ENCODE measurements at places on chromosomes 6 and 20.

DNA sequence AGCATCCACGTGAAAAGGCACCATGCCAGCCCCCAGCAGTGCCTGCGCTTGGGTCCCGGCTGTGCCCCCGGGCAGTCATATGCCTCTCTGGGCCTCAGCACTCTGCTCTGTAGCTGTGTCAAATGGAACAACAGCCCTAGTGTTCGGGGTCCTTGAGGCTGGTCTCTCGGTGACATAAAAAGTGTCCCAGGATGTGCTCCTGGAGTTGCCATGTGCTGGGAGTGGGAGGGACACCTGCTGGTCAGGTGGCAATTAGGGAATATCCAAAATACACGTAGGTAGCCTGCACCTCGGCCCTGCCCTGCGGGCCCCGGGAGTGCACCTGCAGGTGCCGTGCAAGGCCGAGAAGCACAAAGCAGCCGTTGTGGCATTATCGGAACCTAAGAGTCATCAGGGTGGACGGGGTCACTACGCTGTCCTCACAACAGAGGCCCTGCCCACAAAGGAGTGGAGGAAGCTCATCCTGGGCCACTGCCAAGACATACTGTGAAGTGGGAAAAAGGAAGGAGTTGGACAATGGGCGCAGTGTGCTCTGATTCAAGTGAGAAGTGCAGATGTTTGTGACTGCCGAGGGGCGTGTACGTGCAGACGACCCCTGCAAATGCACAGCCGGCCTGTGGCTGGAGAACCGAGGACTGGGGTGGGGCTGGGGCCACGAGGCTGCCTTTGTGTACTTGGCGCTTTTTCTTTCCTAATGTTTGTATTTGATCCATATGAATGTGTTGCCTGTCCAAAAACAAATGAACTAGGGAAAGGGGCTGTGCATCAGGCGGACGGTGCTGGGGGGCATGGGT lies 24.6 kb downstream of the SLCO4A1 start:
- no peak for DNase-seq

- no peak for DNase-seq
Measured at GRCh38 chr20:1204576-1204975, 1.3 kb downstream of the C20orf202 start.

DNA sequence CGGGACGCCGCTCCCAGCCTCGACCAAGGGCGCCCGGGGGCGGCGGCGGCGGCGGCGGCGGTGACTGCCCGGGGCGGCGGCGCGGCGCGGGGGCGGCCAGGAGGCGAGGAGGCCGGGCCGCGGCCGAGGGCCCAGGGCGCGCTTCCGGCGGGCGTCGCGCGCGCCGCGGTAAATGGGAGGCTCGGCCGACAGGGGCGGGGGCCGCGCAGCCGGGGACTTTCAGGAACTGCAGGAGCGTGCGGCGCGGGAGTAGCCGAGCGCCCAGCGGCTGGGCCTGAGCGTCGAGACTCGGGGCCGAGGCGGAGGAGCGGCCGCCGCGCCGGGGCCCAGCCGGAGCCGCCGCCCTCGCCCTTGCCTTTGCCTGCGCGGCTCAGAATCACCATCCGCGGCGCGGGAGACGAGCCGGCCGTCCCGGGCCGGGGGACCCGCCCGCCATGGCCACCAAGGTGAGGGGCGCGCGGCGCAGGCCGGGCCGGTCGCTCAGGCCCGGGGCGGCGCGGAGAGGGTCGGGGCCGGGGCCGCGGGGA lies at the start of gene SNX9:
Gene SNX9 (plus strand): TSS at position 246 of the 527 bp plus-strand sequence. CDS start 189 bp downstream, at position 435.
- no peak for DNase-seq

DNA sequence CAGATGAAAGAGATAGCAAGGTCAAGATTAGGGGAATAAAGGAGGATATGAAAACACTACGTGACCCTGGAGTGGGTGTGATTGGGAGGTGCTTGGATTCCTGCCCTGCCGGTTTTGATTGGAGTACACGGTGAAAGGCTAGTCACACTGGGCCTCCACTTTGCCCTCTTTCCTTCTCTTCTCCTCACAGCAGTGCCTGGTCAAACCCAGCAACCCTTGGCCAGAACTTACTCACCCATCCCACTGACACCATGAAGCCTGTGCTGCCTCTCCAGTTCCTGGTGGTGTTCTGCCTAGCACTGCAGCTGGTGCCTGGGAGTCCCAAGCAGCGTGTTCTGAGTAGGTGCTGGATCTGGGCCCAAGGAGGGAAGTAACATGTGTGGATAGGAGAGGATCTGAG lies at the start of gene WFDC13:
Gene WFDC13 (plus strand): TSS at position 166 of the 400 bp plus-strand sequence. CDS start 86 bp downstream, at position 252.
- no peak for DNase-seq
